ENCODE measurements at places on chromosomes 1 and 21.

GRCh38 chr1:234610061-234610665 is at the start of gene IRF2BP2:
IRF2BP2 (minus strand) TSS chr1:234610178; CDS start chr1:234609494, 684 bp downstream.
- DNase-seq, result peak; percentile 68

- DNase-seq, result no peak
These were observed 1.1 kb downstream of the C4BPB start for GRCh38 chr1:207089627-207090355.

DNA sequence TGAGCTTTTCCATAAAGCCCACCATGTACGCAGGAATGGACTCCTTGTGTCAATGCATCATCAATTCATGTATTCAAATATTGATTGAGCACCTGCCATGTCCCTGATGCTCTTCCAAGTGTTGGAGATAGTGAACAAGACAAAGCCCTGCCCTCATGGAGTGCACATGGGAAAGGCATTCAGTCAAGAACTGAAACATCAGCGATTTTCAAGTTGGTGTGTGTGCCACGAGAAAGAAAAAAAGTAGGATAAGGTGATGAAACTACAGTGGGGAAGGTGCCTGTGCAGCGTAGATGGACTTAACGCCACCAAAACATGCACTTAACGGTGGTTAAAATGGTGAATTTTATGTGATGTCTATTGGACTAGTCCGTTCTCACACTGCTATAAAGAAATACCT is 432.7 kb upstream of the VAMP3 start:
- DNase-seq, result no peak

DNA sequence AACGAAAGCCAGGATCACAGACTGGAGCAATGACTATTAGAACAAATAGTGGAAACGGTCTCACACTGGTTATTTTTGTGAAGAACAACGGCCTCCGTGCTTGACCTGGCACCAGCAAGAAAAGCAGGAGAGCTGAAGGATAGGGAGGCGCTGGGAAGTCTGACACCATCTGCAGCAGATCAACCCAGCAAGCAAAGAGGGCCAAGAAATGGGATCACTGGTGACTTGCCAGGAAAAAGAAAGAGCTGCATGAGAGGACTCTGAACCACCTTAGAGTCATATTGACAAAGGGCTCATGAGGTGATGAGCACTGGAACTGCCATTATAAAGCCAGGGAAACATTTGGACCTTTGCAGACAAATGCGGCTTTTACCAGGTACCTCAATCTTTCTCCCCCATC is 25.0 kb downstream of the MTOR start:
- DNase-seq, result no peak

DNA sequence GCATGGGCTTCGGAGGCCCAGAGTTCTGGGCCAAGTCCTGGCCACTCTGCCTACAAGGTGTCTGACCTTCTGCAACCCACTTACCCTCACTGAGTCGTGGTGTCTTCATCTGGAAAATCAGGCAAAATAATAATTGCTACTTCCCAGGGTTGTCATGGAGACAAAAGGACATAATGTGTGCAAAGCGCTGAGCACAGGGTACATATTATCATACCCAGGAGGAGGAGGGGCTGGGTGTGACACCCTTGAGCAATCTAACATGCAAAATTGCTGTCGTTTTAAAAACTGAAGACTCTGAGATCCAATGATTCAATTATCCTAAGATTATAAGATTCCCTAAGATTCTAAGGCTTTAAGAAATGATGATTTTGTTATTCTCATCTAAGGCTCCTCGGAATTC is 459.5 kb downstream of the PTPRU start:
- DNase-seq, result no peak

DNA sequence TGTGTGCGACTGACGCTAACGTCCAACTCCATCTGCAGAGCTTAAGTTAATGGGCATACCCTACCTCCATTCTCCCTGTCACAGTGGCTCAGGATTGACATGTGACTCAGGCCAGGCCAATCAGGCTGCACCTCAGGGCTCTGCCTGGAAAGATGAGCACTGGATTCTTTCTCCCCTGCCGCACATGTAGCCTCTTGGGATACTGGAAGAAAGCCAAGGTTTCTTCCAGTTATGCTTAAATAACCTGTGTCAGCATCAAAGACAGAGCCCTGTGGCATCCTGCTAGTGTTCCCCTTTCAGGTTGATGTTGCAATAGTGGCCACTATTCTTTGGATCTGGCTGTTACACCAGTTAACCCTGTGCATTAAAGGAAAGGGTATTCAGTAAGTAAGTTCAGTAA is 55.0 kb upstream of the SYT6 start:
- no peak for DNase-seq

GRCh38 chr1:86419277-86419903 is 4.6 kb upstream of the CLCA2 start:
- DNase-seq, result no peak

GRCh38 chr1:94595658-94596057 is 54.1 kb upstream of the F3 start:
- no peak for DNase-seq

DNA sequence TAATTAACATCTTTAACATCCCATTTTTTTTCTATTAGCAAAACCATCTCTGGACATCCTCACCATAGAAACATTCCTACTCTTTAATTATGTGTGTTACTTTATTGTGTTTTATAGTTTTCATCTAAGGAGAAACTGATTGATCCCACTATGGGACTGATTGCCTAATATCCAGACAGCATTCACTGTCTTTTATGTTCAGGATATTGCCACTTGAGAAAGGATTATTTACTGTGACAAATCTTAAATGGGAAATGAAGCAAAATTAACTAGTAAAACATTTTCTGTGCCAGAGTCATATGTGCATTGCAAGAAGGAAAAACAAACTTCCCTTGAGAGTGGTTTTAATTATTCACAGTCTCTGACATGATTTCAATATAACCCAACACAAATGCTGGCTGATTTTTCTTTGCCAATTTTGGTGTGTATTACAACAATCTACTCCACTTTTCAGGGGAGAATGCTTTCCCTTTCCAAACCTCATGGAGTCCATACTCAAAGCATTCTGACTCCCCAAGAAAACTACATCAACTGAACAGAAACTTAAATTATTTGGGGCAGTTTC is 15.8 kb upstream of the RGS13 start:
- no peak for DNase-seq

- no peak for DNase-seq
These were observed 1288.3 kb upstream of the B3GALT2 start for GRCh38 chr1:194474701-194475100.

- no peak for DNase-seq
These were observed 1.6 kb downstream of the TAF1A start for GRCh38 chr1:222588135-222588534.

DNA sequence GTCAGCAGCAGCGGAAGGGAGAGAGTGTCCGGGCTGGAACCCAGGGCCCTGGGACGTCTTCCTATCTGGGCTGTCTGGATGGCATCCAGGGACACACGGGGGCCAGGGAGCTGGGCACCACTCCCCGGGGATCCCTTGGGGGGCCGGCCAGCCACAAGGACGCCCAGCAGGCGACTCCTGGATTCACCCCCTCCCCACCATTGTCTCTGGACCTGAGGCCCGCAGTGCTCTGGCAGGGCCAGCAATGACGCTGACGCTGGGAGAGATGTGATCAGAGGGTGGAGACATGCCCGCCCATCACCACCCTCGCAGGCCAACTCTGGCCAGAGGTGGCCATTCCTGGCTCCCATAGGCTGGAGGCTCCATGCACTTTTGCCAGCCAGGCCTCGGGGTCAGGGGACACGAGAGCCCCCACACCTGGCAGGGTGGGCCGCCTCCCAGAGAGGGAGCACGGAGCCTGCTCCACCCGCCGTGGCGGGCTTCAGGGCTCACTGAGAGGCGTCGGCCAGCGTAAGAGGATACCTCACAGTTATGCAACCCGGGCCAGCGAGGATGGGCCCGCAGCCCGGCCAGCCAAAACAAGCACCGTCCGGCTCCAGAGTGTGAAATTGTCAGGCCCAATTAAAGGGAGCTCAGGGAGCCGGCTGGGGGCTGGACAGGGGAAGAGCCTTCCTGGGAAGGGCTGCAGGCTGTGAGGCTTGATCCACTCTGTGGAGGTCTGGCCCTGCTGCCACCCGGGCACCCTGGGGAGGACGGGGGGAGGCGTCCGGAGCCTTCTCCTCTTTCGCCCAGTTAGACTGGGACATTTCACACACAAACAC is 10.3 kb downstream of the ACTRT2 start:
- no peak for DNase-seq

DNA sequence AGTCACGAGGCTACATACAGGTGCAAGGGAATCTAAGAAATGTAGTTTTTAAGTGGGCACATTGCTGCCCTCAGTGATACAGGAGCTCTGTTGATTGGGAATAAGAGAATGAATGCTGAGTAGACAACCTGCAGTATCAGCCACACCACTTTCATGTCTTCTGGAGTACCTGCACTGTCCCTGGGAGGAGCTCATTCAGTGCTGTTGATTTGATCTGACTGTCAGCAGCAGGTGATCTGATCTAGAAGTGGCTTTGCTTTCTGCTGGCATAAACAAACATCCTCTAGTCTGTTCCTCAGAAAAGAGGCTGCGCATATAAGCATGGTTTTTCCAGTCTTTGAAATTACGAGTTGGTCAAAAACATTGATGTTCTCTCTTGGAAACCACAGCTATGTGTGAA is 35.5 kb upstream of the LRRC52 start:
- DNase-seq, result no peak

- DNase-seq, result peak; percentile 15
These were observed 1.6 kb downstream of the TENT5C start for GRCh38 chr1:117607471-117607870.

GRCh38 chr1:17440827-17441168 is 1.3 kb upstream of the RCC2 start:
- no peak for DNase-seq

DNA sequence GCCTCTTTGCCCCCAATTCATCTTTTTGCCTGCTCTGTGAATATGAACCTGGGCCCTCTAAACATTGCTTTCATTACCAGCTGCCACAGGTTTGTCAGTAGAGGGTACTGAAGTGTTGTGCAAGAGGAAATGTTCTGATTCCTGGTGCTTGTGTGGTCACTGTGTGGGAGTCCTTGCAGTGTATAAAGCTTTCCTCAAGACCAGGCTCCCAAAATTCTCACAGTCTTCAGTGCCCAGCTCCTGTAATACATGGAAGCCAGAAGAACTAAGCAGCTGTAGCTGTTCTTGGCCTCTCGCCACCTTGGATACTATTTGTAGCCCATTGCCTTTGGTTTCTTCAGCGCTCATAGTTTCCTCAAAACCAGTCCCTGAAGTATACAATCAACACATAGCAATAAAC is 1046.2 kb downstream of the BRINP3 start:
- no peak for DNase-seq

DNA sequence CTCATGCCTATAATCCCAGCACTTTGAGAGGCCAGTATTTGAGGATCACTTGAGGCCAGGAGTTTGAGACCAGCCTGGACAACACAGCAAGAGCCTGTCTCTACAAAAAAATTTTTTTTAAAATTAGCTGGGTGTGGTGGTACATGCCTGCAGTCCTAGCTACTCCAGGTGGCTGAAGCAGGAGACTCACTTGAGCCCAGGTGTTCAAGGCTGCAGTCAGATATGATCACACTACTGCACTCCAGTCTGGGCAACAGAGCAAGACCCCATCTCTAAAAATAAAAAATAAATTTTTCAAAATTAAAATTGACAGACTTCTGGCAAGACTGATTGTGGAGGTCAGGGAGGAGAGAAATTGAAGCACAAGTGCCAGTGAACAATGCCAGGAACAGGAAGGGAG is 60.8 kb downstream of the ST3GAL3 start:
- no peak for DNase-seq
